ENCODE measurements at places on chromosomes 16 and 17.
A peak's percentile ranks its signal among the peaks of the same experiment; 100 is the strongest.

DNA sequence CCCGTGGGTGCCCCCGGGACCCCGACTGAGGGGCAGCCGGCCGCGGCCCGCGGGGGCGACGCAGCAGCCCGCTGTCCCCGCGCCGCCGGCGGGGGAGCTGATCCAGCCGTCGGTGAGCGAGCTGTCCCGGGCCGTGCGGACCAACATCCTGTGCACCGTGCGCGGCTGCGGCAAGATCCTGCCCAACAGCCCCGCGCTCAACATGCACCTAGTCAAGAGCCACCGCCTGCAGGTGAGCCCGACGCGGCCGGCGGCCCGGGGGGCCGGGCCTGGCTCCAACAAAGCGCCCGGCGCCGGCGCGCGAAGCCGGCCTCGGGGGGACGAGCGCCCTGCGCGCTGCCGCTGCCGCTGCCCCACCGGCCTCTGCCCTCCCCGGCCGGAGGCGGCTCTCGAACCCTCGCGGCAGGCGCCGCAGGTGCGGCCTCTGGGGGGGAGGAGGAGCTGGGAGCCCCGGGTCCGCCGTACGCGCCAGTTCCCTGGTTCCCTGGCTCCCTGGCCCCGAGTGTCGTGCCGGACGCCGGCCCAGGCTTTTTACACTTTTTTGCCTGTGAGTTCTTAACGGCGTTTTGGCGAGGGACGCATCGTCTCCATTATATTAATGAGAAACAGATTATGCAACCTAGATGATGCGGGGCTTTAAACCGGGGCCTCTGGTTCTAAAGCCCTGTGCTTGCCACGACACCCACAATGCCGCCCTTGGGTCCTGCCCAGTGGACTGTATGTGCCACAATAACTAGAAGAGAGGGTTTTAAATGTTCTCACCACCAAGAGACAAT is 521 bp downstream of the ATMIN start:
- no peak for DNase-seq

DNA sequence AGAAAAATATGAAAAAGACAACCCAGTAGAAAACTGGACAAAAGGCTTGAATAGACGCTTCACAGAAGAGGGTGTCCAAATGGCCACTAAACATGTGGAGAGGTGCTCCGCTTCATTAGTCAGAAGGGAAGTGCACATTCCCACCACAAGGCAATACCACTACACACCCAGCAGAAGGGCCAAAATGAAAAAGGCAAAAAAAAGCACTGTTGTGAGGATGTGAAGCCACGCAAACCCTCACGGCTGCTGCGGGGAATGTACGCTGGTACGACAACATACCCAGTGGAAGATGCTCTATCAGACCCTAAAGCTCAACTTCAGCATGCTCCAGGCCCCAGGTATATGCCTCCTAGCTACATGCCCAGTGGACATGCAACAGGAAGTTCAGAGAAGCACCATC is 17.0 kb downstream of the PIK3R5 start:
- DNase-seq, result no peak

DNA sequence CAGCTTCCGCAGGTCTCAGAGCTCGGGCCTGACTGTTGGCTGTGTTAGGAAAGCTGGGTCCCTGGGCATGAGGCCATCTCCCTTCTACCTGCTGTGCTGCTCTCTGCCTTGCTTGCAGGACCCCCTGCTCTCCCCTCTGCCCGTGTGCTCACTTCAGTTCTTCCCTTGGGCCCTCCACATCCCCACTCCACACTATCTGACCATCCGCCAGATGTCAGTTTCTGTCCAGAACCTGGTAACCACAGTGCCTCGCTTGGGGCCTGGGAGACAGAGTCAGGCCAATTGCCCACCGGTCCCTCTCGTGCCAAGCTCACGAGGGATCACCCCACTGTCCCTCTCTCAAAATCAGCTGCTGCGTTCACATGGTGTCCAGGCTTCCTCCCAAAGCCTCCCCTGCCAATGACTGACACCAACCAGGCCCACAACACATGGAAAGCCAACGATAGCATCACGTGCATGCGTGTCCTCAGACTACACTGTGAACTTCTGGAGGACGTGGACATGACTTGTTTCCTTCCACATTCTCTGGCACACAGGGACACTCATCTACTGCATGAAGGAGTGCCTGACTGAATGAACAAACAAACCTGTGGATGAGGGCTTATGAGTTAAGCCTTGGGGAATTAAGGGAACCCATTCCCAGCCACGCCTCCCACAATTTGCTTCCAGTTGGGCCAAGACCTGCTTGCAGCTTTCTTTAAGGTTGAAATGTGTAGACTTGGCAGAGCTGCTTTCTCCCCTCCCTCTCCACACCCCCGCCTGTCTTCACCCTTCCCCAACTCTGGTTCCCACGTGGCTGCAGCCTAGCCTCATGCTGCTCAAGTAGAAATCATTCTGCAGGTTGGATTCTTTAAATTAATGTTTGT is 72.5 kb upstream of the ZNF423 start:
- no peak for DNase-seq

DNA sequence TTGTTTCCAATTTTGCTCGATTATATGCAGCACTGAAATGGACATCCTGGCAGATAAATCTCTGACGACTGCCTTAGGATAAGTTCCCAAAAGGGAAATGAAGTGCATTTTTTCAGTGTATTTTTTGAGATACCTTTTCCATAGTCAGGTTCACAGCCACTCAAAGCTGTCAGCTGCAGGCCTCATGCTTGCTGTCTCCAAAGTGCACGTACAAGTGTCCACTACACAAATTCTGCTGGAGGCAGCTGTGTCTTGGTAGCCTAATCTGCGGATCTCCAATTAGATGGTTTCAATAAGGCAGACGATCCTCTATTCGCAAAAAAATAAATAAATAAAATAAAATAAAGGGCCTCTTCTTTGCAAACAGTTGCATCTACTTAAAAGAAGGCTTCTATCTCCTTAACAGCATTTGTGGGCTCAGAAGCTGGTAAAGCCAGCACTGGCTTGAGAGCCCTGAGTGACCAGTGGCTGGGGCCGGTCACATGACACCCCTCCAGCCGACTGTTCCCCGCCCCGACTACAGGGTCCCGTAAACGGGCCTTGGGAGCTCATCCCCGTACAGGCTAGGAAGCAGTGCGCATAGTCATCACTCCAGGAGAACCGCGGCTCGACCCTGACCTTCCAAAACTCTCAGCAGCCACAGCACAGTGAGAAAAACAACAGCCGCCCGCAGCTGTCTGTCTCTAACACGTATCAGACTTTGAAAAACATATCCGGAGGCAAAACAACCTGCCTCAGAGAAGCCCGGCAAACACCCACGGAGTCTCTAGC is 18.8 kb downstream of the RPH3AL start:
- DNase-seq, result no peak

GRCh38 chr17:27157898-27158297 is 136.0 kb upstream of the WSB1 start:
- no peak for DNase-seq

- no peak for DNase-seq
Measured at GRCh38 chr16:83900571-83900970, 1.7 kb downstream of the MLYCD start.

DNA sequence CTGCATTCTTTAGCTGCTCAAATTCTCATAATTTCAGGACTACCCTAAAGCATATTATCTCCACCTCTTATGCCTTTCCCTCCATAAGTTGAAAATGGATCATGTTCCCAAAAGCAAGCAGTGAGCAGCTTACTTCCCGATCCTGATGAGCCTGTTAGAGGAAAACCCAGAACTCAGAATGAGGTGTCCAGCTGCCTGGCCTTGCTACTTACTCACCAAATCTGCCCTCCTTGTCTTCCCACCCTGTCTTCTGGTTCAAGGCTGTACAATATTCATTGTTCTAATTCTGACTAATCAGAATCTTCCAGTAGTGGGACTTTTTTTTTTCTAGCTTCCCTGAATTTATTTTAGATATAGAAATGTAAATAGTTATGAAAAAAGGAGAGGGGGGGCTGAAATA is 10.8 kb downstream of the LYRM1 start:
- DNase-seq, result no peak

DNA sequence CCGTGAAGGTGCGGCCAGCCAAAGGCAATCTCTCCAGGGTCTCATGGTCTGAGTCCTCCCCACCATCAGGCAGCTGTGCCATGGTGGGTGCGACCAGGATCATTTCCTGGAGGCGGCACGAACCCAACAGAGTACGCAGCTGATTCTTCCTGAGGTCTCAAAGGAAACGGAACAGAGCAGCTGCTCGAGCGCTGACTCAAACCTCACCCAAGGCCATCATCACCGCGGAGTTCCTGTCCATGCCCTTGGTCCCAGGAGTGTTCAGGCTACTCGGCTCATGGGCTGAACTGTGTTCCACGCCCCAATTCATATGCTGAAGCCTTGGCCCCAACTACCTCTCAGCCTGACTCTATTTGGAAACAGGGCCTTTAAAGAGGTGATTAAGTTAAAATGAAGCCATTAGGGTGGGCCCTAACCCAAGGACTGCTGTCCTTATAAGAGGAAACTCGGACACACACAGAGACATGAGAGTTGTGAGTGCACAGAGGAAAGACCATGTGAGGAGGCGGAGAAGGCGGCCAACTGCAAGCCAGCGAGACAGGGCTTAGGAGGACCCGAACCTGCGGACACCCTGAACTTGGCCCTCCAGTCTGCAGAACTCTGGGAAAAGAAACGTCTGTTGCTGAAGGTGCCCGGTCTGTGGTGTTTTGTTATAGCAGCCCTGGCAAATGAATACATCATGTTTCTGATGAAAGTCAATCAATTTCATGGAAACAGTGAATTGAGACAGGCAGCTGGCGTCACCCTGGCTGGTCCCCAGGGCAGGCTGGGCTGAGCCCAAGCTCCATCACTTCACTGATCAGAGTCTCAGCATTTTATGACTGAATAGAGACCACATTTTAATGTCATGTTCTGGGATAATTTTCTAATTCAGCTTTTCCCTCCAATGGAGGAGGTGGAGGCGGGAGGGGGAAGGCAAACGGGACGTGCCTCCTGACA is 13.7 kb downstream of the MXRA7 start:
- DNase-seq, result no peak

DNA sequence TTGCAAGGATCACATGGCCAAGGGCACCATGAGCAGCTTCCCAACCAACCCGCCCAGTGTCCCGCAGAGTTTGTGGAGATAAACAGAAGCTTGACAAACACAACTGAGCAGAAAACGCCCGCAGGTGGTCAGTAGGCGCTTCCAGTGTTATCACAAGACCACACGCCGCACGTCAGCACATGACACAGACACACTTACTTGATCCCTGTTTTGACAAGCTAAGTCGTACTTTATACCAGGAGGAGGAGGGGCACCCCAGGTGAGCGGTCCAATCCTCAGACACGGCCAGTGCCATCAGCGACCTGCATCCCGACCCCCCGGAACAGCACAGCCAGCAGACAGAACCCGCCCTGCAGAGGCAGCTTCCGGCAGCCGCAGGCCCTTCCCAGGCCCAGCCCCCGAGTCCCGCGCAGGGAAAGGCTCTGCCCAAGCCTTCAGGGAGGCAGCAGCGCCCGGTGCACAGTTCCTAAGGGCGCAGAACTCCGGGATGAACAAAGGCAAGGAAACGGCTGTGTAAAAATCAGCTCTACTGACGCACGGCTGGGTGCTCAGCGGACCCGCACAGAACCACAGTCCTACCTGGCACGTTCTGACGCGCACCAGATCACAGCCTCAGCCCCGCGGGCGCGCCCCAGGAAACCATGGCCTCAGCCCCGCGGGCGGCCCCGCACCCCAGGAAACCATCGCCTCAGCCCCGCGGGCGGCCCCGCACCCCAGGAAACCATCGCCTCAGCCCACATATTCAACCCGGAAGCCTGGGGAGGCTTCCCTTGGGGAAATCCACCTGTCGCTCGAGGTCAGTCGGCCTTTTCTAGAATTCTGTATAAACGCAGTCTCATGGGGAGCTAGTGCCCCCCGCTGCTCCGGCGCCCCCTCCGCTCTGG is 27.8 kb downstream of the AXIN1 start:
- peak; percentile 44 for DNase-seq

- DNase-seq, result no peak
Measured at GRCh38 chr16:10946308-10946707, 1.9 kb downstream of the CLEC16A start.

- DNase-seq, result no peak
Measured at GRCh38 chr16:12484972-12485371, 318.7 kb downstream of the CPPED1 start.

GRCh38 chr16:88999457-89000206 is 22.6 kb upstream of the CBFA2T3 start:
- DNase-seq, result no peak

DNA sequence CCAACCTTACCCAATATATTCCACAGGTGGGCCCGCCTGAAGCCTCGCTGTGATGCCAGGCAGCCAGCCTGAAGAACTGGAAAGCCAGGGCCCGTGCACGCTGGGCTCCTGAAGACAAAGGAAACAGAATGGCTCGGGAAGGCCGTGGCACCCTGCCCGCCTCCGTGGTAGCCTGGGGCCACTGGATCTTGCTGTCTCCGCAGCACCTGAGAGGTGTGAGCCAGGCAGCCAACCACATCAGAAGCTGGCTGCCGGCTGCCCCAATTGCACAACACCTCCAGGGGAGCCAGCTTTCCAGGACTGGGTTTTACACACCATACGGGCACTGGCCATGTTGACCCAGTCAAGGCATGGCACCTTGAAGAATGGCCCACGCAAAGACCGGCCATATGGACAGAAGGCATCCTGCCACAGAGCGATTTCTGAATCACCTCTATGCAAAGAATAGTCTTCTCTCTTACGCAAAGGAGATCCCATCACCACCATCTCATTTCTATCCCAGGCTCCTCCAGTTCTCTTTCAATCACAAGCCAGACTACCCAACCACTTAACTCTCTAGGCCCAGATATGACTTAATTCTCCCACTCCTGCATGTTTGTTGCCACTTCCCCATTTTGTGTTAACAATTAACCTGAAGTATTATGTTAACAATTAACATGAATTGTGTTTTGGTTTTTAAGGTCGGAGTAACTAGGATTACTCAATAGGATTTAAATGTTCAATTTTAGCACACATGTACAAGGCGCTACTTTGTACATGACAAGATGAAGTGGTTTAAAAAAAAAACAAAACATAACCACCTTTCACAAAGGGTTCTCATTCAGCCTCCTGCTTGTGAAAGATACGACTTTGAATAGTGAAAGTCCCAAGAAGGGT is 32.1 kb downstream of the ZFHX3 start:
- no peak for DNase-seq

DNA sequence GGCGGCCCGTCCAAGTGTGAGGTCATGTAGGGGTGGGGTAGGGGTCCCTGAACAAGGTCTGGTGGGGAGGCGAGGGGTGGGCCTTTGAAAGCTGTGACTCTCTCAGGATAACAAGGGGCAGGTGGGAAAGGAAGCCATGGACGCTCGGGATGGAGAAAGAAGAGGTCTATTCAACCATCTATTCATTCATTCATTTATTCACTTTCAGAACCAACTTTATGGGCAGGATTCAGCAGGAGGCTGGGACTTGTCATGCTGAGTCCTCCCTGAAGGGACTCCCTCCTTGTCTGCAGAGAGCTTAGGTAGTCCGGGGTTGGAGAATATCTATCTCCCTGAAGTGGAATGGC is 8.6 kb upstream of the CD300A start:
- no peak for DNase-seq

GRCh38 chr17:28970879-28971278 is 19.6 kb upstream of the PHF12 start:
- no peak for DNase-seq

Measured in activated CD8-positive, alpha-beta memory T cell treated with anti-CD3 and anti-CD28 coated beads for 1 hour (primary cell).